ENCODE measurements at places on chromosomes 16 and 17. TPM values are rescaled to one million over a fixed set of nuclear protein-coding genes. Genes with fewer than 3 reads are reported as not detected.

GRCh38 chr16:48366165-48367093 is 18.8 kb downstream of the SIAH1 start:
- DNase-seq, result peak; percentile 93

- DNase-seq, result peak; percentile 43
Measured at GRCh38 chr16:54493061-54493460, 206.5 kb upstream of the IRX3 start.

DNA sequence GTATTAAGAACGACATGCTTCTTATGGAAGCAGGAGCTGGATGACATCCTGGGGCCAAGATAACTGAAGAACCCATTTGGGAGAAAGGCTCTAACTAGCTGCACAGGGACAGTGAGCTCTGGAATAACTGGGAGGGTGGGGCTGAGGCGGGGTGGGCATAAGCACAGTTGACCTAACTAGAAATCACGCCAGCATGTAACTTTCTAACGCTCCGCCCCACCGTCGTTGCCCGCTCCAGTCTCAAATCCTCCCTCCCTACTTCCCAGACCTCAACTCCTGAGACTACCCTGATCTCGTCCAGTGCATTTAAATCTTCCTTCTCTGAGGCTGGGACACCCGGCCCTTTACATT is 436 bp downstream of the PHB1 start:
- DNase-seq, result no peak

The CEP112 gene
- total RNA-seq, result 13.9 TPM

GRCh38 chr17:13157656-13158055 is 139.8 kb upstream of the ELAC2 start:
- DNase-seq, result no peak

DNA sequence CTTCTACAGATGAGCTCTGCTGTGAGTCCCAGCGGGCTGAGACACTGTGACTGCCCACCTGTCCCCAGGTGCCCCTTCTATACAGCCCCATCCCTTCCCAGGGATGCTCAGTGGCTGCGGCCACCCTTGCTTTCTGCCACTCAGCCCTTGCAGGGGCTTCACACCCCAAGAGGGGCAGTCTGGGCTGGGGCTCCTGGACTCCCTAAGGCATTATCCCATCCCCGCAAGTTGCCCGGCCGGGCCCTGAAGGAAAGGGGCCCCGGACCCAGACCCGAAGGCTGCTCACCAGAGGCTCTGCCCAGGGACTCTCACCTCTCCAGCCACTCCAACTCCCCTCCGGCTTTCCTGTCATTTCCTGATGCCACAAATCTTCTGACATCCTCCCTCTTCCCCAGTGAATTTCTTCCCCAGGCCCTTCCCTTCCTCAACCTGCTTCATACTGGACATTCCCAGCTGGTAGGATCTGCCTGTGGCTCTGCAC is 88.5 kb upstream of the TOB1 start:
- no peak for DNase-seq

The CDIP1 gene
- total RNA-seq, result 64.7 TPM

- DNase-seq, result no peak
Measured at GRCh38 chr17:17509601-17510425, 13.6 kb upstream of the RASD1 start.

DNA sequence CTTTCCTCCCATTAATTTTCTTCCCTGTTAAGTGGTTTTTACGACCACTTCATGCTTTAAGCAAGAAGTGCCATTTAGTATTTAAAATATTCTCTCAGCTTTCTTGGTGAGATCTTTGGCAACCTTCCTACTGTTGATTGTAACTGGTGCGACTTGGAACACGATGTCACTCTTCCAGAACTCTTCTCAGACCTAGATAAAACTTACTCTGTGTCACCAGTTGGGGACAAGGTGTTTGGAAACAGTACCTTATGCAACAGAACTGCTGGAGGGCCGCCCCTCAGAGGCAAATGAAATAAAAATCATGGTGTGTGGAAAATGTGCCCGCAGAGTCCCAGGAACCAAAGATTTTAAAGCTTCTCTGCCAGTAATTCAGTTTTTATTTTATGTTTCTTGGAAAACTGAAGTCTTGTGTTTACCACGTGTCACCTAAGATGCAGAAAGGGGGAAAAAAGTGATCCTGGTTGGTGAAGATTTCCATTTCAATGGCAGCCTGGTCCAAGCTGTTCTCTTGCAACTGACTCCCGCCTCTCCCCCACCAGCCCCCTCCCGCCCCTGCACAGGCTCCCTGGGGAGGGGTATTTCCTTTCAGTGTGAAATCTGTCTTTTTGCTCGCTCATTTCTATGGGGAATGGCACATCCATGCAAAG is 7.2 kb upstream of the HSD11B2 start:
- DNase-seq, result no peak

The HYDIN gene
- 1.1 TPM for total RNA-seq

The ZNHIT3 gene
- total RNA-seq, result 26.4 TPM

DNA sequence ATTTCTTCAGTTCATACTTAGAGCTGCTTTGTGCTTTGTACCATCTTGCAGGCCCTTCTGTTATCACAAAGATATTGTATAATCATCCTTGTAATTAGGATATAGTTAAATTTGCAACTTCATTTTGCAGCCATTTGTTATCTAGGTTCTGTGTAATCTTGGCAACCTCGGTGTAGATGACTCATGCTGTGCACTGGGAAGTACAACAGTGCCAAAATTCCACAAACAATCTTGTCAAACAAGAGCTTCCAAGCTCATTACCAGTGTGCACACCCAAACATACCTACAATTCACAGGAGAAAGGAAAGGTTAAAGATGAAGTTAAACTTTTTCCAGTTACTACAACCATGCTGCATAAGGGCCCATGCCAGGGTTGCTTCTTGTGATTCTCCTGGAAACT is 1231.8 kb downstream of the CDH11 start:
- DNase-seq, result peak; percentile 72

The CHST6 gene
- total RNA-seq, result 3.4 TPM

The KRTAP2-2 gene
- not detected for total RNA-seq

GRCh38 chr16:84985079-84986065 is 26.0 kb downstream of the ZDHHC7 start:
- peak; percentile 89 for DNase-seq

Data from astrocyte (in vitro differentiated cells and primary cell).